Activated T-cell treated with anti-CD3 and anti-CD28 coated beads, Interleukin-2, amount 50 U/mL, for 48 hours (primary cell): ENCODE measurements at places on chromosomes 7 and 10.
A peak's percentile ranks its signal among the peaks of the same experiment; 100 is the strongest.

GRCh38 chr7:44097064-44097932, 6.8 kb upstream of the AEBP1 start:
- peak; percentile 51 for DNase-seq

DNA sequence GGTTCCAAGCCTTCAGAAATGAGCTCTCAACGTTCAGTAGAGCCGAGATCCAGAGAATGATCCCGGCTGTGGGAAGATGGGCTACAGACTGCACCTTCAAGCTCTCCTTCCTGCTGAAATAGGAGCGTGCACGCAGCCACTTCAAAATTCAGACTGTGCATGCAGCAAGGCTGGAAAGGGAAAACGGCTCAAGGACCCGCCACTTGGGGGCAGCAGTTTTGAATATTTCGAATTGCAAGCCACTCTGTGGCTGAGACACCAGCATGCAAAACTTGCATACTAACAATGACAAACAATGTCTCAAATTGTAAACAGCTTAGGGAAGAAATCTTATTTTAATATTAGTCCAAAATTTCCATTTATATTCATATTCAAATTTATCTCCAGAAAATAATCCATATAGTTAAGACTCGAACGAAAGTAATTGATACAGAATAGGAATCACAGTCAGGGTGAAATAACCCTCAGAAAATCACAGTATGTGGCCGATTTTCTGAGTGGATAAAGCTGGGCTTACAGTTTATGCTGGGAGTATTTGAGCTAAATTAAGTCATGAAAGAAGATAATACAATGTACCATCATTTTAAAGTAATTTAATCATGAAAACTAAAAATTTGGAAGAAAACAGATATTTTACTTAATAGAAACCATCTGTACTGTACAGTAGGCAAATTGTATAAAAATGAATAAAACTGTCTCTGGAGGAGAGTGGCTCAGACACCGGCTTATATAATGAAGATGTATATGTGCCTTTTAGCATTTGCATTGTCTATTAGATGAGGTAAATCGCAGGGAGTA, 137.9 kb upstream of the MKI67 start:
- DNase-seq: peak; percentile 66

GRCh38 chr7:2266911-2267310, 24.9 kb downstream of the NUDT1 start:
- DNase-seq: no peak

DNA sequence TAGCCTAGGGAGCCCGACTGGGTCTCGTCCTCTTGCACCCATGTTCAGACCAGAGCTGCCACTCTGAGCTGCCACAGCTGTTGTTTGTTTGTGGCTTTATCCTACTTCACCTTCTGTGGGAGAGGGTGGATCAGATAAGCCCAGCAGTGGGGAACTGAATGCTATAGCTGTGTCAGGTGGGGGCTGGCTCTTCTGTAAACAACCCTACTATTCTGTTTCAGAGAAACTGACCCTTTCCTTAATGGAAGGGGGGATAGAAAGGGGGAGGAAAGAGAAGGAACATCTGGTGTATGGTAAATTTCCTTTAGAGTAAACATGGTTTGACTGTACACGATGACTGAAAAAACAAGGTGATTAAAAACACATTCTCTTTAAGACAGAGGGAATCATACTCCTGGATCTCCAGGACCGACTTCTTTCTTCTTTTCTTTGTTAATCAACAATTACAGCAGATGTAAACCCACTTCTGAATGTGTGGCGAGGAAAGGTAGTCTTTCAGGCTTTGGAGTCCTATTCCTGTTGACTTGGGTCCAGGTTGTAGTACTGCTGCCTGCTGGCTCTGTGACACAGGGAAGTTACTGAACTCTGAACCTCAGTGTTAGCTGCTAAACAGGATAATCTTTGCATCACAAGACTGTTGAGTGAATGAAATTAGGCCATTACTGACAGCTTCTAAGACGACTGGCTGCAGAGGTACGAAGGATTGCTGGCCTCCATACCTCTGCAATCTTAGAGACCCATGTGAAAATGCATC, 6.0 kb downstream of the PRXL2A start:
- DNase-seq: no peak

- DNase-seq: no peak
These were observed at the start of gene MUC12 for GRCh38 chr7:100969066-100969615. Gene MUC12, plus strand, starts transcription at chr7:100969565. Its CDS starts 58 bp downstream, at chr7:100969623.

- DNase-seq: no peak
These were observed 2.0 kb downstream of the IFRD1 start for GRCh38 chr7:112452102-112452888.

DNA sequence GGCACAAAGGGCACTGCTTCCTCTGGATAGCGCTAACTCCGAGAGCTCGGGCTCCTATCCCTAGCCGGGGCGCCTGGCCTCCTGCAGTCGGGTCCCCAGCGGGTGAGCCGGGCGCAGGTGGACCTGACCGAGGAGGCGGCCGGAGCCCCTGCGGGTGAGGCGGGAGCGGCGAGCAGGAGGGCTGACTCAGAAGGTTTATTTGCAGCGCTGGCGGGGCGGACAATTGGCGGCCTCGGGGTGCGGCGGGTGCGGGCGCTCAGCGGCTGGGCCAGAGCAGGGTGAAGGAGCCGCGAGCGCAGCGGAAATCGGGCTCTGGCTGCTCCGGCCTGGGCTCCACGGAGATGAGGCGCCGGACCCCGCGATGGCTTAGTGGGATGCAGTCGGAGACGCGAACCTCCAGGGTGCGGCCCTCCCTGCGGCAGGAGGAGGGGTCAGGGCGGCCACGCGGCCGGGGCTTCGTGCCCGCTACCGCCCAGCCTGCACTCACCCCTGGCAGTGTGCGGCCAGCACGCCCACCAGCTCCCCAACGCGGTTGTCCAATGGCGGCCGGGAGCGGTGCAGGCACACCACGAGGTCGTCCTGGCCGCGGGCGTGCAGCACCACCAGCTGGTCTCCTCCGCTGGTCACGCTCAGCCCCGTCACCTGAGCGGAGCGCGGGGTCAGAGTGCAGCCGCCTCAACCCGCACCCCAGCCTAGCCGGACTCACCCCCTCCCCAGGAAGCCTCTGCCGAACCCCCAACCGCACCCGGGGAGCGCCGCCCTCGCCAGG, 16.1 kb downstream of the MYO1G start:
- peak; percentile 35 for DNase-seq

DNA sequence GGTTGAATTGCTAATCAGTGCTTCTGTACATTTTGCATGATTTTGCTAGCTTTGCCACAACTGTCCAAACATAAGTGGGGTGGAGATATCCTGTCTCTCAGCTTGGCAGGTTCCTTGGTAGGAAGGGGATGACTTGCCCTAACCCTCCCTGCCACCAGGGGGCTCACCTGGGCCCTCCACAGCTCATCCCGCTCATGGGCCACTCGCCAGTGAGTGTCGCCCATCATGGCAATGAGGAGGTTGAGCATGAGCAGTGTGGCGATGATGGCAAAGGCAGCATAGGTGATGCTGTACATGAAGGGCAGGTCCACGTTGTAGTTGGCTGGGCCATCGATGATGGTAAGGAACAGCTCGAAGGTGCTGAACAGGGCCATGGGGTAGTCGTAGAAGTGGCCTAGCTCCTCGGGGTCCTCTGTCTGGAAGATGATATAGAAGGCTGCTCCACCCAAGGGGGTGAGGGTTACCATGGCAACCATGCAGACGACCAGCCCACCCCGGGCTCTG, 12.2 kb downstream of the TRPV6 start:
- peak; percentile 65 for DNase-seq

GRCh38 chr10:127195571-127196281, 665 bp downstream of the INSYN2A start:
- peak; percentile 15 for DNase-seq

- no peak for DNase-seq
These were observed 341.2 kb upstream of the VWC2 start for GRCh38 chr7:49432254-49432653.

GRCh38 chr7:91929463-91929862, 11.2 kb upstream of the AKAP9 start:
- DNase-seq: no peak

GRCh38 chr10:60809157-60809556, 30.9 kb downstream of the CDK1 start:
- DNase-seq: no peak

- no peak for DNase-seq
These were observed 6.4 kb downstream of the NOD1 start for GRCh38 chr7:30472081-30472783.

DNA sequence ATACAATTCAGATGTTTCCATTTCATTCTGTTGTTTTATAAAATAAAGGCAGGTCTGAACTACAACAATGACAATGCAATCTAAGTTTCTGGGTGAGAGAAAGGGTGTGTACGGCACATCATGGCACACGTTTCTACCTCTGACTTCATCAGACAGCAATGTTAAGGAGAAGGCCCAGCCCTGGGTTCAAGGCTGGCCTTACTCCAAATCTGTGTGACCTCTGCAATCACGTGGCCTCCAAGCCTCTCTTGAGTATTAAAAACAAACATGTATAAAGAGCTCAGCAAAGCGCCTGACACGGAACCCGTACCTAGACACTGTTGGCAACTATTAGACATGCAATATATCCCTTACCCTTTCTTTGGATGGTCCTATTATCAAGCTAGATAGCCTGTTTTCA, 114.1 kb downstream of the LARP4B start:
- DNase-seq: no peak

DNA sequence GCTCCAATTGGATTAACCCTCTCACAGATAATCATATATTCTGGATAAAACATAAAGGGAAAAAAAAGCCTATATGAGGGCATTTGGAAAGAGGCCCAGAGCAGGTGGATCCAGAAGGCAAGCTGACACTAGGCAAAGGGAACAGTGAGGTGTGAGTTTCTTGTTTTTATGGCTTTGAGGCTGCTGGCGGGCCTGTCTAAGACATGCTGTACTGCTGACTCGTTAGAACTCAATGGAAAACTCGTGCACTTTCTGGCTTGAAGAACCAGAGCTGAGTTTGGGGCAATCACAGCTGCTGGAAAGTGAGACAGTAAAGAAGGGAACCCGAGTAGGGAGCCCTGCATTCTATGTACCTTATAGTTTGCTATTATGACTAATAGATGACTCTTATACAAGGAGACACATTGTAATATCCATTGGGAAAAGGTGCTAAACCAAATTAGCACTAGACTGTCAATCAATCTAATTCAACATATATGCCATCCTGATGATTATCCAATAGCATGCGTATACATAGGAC, 637.1 kb downstream of the GATA3 start:
- no peak for DNase-seq

DNA sequence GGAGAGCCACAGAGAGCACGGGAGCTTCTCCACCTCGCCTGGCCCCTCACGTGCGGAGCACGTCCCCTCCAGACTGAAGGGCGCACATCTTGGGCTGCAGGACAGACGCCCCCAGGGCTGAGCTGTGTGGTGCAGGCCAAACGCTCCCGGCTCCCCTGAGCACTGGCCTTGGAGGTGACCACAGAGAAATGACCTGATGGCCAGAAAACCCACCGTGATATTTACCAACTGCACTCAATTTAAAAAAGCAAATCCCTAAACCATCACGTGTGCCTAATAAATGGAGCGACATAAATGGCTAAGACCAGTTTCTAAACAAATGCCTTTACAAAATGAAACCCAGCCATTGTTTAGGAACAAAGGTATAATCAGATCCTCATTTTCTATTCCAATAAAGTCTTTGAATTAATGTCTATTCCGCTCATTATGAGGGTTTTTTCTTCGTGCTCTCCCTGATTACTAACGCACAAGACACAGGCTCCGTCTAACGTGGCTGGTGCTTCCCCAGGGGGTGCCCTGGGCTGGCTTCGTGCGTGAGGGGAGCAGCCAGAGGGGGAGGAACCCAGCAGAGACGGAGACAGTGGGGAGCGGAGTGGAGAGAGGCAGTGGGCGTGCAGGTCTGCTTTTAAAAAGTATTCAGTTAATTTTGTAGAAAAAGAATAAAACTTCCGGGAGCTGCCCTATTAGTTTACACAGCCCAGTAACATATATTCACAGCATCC, 190.3 kb downstream of the DNAJB6 start:
- DNase-seq: no peak

DNA sequence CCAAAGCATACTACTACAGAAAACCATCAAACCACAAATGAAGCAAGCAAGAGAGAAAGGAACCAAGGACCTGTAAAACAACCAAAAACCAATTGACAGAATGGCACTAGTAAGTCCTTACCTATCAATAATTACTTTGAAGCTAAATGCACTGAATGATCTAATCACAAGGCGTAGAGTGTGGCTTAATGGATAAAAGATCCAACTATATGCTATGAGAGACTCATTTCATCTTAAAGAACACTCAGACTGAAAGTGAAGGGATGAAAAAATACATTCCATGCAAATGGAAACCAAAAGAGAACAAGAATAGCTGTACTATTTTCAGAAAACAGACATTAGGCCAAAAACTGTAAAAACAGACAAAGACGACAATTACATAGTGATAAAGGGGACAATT, 70.7 kb downstream of the CRPPA start:
- DNase-seq: no peak

DNA sequence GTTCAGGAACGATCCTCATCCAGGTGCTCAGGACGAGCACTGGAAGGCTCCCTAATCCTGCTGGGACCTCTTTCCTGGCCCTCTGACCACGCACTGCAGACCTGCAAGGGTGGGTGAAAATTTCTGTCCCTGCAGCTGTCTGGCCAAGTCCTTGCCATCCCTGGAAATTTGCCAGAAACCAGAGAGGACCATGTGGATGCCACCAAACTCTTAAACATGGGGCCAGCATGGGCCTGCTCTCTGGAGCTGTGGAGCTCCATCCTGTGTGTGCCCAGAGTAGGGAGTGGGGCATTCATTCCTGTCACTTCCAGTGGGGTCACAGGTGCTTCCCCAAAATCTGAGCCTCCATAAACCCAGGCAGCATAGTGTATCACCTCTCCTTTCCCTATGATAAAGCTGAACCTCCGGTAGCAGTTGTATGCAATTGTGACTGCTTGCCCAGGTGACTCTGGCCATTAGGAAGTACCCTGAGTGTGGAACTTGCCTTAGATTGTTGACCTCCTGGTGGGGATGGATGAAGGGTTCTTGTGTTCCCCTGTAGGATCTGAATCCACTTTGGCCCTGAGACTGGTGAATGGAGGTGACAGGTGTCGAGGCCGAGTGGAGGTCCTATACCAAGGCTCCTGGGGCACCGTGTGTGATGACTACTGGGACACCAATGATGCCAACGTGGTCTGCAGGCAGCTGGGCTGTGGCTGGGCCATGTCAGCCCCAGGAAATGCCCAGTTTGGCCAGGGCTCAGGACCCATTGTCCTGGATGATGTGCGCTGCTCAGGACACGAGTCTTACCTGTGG, 57.1 kb downstream of the DMBT1 start:
- no peak for DNase-seq
